Adipocyte (in vitro differentiated cells): ENCODE measurements at places on chromosomes 5 and 9.
A peak's percentile ranks its signal among the peaks of the same experiment; 100 is the strongest.

DNA sequence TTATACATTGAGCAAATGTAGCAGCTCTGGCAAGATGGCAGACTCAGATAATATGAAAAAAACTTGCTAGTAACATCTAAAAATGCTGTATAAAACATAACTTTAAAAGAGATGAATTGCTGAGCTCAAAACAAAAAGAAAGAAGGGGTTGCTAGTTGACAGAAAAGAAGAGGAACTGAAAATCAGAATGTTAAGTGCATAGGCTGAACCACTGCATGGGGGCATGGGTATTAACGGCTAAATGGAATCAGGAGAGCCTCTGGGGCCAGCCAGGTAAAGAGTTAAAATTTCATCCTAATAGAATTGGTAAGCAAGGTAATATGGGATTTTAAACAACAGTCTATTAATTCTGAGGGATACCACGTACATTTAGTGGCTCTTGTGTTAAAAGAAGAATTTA, 146.8 kb downstream of the SMC2 start:
- DNase-seq = no peak

DNA sequence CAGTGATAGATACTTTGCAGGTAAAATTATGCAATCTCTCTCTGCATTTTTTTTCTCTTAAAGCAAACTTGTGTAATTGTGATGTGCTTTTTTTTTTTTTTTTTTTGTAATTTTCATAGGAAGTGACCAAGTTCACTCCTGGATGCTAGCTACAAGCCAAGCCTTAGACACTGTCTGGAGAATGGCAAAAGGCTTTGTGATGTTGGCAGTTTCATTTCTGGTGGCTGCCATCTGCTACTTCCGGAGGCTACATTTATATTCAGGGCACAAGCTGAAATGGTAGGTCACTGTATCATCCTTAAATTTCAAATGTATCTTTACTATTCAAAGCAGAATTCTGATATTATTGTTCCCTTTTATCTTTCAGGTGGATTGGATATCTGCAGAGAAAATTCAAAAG, 19.3 kb downstream of the OTULINL start:
- DNase-seq = no peak

DNA sequence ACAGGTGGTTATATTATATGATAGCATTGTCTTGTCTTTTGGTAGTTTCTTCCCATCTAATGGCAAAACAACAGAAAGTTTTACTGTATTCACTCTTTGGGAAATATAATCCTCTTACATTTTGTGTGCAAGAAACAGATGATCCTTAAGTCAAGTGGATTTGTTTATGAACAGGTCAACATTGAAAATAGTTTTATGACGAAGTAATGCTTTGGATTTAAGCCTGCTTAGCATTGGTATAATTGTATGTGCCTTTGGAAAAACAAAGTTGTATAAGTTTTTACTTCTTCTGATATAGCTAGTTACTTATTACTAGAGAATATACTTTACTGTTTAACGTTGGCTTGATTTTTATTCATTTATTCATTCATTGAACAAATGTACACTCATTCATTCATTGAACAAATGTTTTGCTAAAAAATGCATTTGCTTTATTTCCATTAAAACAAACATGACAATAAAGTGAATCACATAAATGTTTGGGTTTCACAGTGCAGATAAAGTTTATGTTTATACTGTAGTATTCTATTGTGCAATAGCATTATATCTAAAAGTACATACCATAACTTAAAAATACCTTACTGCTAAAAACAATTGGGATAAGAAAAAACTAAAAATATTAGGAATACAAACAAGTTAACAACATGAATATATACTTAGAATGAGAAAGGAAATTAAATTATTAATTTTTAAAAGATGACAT, 12.3 kb downstream of the SGCD start:
- peak; percentile 62 for DNase-seq

GRCh38 chr5:149380466-149381121, 1.5 kb upstream of the IL17B start:
- no peak for DNase-seq

GRCh38 chr5:129609710-129610109, 138.2 kb upstream of the MINAR2 start:
- no peak for DNase-seq
